ENCODE measurements at places on chromosomes 5 and 9. TPM values are rescaled to one million over a fixed set of nuclear protein-coding genes. Genes with fewer than 3 reads are reported as not detected.

The SLC25A48 gene
- not detected for total RNA-seq

The ADAMTS16 gene
- total RNA-seq, result not detected

The RGS7BP gene
- 8.1 TPM for total RNA-seq

The B4GALT1 gene
- total RNA-seq, result 44.0 TPM

DNA sequence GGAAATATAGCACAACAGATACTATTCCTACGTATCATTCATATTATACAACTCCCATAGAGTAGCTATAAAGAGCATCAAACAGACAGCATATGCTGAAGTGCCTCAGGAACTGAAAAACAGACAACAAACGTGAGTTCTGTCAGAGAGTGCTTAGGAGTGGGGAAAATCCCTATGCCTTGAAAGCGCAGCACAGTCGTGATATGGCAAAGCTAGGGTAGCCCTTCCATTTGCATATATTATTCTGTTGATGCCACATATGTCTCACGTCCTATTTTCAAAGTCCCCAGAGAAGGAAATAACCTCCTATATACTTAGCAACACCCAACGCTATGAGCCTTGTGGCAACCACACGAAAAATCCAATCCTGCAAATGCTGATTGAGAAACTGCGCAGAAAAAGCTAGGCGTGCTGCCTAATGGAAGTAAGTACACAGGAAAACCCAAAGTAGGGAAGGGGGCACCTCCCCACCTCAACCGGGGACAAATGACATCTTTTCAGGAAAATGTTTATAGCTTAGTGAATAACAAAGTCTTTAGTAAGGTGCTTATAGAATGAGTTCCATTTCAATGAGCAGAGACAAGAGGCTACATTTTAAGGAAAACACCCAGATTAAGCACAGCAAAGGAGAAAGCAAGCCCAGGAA lies 105.1 kb downstream of the MED10 start:
- no peak for DNase-seq

GRCh38 chr5:59460368-59461153 lies 433.0 kb downstream of the PDE4D start:
- no peak for DNase-seq

- DNase-seq, result no peak
These were observed 73.7 kb downstream of the INSL6 start for GRCh38 chr9:5111696-5112095.
